ENCODE measurements at places on chromosomes 11 and 22.

DNA sequence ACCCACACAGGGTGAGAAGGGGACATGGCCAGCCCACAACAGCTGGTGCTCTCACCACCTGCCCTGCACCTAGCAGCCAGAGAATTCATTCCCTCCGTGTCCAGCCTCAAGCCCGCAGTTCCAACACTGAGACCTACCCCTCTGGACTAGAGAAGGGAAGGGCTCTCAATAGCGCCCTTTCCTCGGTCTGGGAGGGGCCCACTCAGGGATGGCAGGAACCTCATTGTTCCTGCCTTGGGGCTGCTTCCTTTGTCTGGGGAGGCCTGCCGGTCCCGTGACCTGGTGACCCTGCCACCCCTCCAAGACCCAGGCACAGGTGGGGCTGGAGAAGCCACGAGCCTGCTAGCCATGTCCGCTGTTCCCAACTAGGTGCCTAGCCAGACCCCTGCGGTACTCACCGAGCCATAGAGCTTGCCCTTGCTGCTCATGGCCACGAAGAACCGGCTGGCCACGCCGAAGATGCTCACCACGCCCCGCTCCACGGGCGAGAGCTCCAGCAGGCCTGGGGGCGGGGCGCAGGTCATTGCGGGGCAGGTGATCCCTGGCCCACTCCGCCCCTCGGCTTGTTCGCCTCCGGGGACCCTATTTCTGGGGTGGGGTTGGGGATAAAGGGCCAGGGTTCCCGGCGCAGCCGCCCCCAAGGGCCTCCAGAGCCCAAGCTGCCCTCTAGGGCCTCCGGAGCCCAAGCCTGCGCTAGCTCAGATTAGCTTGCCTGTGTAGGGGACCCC is 1.4 kb downstream of the FGF4 start:
- DNase-seq: no peak

GRCh38 chr11:123645286-123645975 is 9.0 kb downstream of the SCN3B start:
- no peak for DNase-seq

DNA sequence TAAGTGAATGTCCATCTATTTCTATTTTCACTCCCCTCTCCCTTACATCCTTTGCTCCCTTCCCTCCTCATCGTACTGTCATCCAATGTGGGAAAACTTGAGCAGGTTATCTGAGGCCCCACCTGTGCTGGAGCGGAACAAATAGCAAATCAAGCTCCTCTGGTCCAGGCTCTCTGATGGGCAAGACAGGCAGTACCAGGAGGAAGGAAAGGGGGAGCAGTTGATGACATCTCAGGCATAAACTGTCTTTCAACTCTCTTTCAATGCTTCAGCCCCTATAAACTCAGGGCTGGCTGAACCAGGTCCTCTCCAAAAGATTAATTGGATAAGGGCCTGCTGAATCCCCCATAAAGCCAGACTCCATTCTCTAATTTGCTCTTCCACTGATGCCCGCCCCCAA is 1.5 kb upstream of the CCKBR start:
- DNase-seq: no peak

GRCh38 chr11:14055936-14056335 is 93.4 kb downstream of the SPON1 start:
- no peak for DNase-seq

GRCh38 chr11:3855808-3856491 is 486 bp downstream of the STIM1 start:
- no peak for DNase-seq

DNA sequence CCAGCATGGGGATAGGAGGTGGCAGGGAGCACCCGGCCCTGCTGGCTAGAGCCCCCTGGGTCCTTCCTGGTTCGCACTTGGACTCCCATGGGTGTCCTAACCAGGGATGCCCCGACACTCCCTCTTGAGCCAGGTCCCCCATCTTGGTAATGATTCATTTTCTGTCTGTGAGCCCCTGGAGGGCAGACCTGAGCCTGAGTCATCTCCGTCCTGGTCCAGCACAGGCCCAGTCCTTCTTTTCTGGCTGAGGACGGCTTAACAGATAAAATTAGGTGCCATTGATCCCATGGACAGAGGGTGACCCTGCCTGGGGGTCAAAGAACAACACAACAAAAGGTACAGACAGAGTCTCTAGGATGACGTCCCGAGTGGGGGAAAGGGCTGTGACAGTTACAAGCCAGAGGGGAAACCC is 3.5 kb downstream of the RHOD start:
- no peak for DNase-seq

DNA sequence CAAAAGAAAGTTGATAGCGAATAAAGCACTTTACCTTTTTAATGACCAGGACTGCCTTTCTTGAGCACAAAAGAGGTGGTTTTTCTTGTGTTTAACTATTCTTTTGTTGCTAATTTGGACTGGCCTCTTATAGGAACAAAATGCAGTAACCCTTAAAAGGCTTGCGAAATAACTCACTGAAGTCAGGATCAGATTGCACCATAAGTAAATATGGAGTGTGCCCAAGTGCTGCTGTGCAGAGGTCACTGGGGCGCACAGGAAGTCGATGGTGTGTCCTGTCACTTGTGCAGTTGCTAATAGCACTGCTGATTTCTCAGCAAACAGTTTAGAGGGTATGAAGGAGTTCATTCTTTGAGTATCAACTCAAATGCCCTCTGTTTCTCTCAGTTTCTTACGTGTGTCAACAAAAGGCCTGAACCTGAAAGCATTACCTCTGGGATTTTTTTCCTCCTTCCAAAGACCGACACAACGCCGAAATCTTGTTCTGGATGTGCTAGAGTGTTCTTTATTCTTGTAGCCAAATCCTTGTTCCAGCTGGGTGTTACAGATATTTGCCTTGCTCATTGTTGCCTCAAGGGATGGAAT is 71.3 kb downstream of the ATXN10 start:
- DNase-seq: no peak

DNA sequence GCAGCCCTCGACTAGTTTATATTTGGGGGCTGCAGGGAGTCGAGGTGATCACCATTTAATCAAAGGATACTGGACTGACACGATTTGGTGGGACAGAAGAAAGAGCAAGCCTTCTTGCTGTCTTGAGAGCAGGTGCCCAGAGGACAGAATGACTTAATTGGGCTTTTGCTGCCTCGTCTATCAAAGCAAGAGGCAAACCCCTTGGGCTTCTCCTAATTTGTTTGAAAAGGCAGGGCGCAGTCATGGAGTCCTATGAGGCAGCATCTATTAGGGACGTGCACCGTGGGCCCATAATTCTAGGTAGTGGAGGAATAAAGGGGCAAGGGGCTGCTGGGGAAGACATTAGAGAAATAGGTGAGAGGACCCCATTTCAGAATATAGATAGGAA is 1411.3 kb downstream of the TBC1D22A start:
- no peak for DNase-seq

GRCh38 chr11:133579165-133580031 is 47.1 kb upstream of the OPCML start:
- DNase-seq: no peak

GRCh38 chr11:14318581-14318981 is 40.4 kb downstream of the RRAS2 start:
- DNase-seq: no peak

DNA sequence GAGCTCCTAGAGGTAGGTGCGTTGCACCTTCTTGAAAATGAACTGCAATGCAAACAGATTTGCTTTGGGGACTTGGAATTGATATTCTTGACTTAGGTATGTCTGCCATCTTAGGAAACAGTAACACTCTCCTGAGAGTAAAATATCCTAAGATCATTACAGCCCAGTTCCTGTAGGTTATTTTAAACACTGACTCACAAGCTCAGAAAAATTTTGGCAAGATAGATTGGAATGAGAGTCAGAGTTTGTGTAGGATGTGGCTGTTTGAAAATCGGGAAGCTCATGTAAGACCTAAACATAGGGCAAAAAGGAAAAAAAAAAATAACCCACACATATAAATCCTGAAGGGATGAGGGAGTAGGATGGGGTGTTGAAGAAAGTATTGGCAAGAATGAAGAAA is 377.0 kb upstream of the LRRC4C start:
- DNase-seq: no peak

GRCh38 chr22:32800158-32800882 is 1.2 kb upstream of the TIMP3 start:
- no peak for DNase-seq

GRCh38 chr11:60193687-60194433 is 11.0 kb upstream of the MS4A6A start:
- DNase-seq: peak; percentile 41

- DNase-seq: no peak
Measured at GRCh38 chr11:74681686-74682651, 49.3 kb downstream of the CHRDL2 start.

DNA sequence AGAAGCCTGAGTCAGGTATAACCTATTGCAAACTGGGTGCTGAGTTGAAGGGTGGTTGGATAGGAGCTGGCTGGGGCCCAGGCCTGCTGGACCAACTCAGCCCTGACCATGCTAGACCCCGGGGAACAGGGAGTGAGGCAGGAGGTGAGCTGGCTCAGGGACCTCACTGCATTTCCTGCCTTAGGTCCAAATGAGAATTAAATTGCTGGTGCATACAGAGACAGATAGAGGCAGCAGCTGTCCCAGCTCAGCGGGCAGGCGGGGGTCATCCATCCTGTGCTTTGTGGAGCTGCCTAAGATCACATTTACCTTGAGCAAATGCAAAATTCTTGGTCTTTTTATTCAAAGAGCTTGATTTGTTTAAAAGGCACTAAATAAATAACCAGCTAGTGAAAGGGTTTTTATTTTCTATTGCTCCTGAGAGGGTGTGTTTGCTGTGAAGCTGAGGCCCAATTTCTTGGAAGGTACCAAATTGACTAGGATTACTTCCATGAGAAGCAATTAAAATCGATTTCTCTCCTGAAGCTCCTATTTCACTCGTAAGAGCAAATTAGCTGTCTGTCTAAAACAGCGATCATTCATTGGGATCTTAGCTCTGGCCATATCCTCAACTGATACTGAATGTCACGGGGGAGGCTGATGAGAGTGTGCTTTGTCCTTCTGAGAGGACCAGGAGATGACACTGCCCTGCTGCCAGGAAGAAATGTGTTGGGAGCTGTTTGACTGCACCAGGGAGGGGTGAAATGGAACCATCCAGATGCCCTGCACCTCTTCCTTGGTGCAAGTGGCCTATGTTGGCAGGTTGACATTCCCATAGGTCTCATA is 24.9 kb downstream of the USH1C start:
- DNase-seq: no peak

DNA sequence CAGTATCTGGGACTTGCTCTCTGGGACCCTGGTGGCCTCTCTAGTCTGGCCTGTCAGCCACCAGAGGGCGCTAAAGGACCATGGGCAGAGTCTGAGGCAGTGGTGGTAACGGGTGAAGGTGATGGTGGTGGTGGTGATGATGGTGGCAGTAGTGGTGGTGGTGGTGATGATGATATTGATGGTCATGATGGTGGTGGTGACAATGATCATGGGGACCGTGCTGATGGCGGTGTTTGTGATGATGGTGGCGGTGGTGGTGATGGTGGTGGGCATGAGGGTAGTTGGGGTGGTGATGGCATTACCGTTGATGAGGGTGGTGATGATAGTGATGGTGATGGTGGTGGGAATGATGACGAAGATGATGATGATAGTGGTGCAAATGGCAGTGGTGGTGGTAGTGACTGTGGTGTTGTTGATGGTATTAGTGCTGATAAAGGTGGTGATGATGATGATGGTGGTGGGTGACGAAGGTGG is 16.0 kb downstream of the TRPM5 start:
- DNase-seq: peak; percentile 83

- DNase-seq: no peak
Measured at GRCh38 chr11:129815596-129816461, at the start of gene TMEM45B. TMEM45B (plus strand) TSS chr11:129815848; CDS start chr11:129852483, 36,635 bp downstream.

DNA sequence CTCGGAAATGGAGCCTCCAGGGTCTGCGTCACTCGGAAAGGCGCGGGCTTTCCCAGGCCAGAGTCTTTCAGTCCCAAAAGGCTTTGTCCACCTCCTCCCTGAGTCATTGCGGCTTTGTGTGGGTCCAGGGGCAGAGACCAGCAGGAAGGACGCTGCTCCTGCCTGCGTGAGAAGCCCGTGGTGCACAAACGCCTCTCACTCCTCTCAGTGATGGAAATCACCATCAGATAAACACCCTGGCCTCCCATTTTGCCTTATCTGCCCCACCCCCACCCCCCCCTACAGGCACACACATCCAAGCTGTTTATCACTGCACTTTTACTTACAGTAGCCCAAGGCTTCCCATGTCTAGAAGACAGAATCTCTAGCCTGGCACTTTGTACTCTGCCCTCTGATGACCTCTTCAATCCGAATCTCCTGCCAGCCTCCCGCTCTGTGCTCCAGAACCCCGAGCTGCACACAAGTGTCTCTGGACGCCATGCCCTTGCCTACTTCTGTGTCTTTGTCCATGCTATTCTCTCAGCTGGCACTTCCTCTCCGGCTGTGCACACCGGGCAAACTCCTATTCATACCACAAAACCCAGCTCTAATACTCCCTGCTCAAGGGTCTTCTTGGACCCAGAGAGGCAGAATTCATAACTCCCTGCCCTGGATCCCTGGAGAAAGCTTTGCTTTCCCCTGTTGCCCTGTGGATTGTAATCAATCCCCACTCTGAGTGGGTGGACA is 954.6 kb downstream of the TBC1D22A start:
- DNase-seq: no peak

DNA sequence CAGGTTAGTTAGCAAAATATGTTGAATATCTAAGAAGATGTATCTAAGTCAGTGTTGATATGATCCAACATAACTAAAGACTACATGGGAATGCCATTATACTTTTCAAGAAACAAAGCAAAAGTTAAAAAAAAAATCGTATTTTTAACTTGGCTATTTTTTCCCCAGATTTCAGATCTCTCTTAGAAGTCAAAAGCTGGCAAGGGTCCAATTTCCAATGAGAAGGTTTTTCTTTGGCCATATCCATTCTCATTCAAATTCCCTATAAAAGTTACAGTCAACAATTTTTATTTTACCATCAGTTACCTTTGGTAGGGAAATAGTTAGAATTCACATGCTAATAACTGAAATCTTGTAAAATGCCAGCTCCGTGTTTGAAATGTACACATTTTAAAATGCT is 70.5 kb upstream of the FAT3 start:
- no peak for DNase-seq

GRCh38 chr11:79488286-79488685 is 47.5 kb upstream of the TENM4 start:
- no peak for DNase-seq

DNA sequence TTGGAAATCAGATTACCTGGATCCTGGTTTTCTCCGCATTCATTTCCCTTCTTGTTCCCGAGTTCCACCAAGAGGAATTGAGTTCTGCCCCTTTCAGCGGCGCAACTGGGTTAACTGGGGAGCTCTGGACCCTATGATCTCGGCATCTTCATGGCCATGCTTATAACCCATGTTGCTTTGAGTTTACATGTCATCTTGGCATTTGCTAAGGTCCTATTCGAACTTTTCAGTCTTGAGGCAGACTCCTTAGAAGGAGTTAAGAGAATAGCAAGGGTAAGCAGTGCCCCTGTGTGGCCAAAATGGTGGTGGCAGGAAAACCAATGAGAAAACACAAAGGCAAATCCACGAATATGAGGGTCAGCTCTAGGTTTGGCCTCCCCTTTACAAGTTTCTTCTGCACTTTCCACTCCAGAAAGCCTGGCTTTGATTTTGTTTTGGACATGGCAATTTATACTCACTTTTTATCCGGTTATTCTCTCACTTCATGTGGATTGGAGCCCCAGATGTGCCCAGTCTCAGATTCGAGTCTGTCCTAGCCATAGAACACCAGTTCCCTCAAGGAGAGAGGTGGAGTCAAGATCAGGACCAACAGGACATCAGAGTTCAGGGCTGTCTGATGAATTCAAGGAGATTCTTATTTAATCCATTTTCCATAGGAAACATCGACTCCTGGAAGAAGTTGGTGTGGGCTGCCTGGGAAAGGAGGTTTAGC is 55.3 kb upstream of the FBXO3 start:
- DNase-seq: no peak
